K562 (cell line): ENCODE measurements at places on chromosomes 1 and 21. TPM values are rescaled to one million over a fixed set of nuclear protein-coding genes. Genes with fewer than 3 reads are reported as not detected.

ATP1A4 gene
- not detected in 2 replicates for total RNA-seq

FCRLB gene
- total RNA-seq: 2.4 and 3.1 TPM in 2 replicates

MFSD2A gene
- total RNA-seq: 0.18 and 0.33 TPM in 2 replicates

RHCE gene
- total RNA-seq: 11.2 and 12.6 TPM in 2 replicates

FAM151A gene
- total RNA-seq: not detected in 2 replicates

DNA sequence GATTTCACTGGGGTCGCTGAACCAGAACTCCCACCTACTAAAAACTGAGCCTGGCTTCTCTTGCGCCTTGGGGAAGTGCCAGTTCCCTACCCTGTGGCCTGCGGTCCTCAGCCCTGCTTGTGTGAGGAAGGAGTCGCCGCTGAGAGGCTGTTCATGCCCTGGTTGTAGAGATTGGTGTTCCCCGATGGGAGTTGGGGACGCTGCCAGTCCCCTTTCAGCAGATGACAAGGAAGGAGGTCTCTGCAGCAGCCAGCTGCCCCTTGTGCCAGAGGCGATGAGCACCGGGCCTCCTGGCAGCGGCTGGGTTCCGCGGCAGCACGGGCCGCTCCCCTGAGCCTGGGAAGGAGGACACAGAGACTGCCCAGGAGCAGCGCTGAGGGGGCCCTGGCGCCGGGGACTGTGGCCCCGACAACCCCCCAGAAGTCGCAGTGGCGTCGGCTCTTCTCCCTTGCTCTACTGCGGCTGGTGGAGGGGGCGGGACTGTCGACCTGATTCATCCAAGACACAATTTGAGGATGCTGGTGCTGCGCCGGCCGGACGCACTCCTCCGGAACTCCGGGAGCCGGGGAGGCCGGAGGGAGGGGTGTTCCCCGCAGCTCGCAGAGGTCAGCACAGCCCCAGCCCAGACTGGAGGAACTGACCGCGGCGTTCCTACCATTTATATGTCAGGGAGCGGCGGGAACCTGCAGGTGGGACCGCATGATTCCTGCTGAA is 12.0 kb upstream of the ADORA3 start:
- H3K4me3 ChIP-seq: no peak overlapping the region
- H3K36me3 ChIP-seq: no peaks in the 10 kb centered on the region
- no peak overlapping the region for H3K27ac ChIP-seq
- no peaks in the 10 kb centered on the region for H3K27me3 ChIP-seq

- no peaks in the 10 kb centered on the region for H3K4me1 ChIP-seq
- no peaks in the 10 kb centered on the region for H3K36me3 ChIP-seq
- H3K27me3 ChIP-seq: no peaks in the 10 kb centered on the region
- no peak overlapping the region for H3K4me3 ChIP-seq
- DNase-seq: no peak
Observed at GRCh38 chr1:80659161-80659560, 1141.6 kb upstream of the ADGRL2 start.

DNA sequence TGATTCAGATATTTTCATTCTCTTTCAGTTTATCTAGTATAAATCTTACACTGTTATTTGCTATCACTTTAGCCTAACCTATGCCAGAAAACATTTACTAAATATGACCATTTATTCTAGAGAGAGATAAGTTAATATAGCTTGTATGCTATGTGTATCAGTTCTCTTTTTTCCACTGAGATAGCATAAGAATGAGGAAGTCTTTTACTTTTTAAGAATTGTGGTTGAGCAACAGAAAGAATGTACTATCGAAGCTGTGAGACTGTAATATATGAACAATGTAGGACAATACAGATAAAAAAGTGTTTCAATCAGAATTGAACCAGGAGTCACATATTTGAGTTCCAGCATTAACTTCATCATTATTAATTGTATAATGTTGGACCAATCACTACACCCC is 479.9 kb upstream of the PLXNA2 start:
- no peak overlapping the region for H3K27ac ChIP-seq
- DNase-seq: no peak
- H3K4me3 ChIP-seq: no peak overlapping the region
- H3K4me1 ChIP-seq: no peaks in the 10 kb centered on the region

DNA sequence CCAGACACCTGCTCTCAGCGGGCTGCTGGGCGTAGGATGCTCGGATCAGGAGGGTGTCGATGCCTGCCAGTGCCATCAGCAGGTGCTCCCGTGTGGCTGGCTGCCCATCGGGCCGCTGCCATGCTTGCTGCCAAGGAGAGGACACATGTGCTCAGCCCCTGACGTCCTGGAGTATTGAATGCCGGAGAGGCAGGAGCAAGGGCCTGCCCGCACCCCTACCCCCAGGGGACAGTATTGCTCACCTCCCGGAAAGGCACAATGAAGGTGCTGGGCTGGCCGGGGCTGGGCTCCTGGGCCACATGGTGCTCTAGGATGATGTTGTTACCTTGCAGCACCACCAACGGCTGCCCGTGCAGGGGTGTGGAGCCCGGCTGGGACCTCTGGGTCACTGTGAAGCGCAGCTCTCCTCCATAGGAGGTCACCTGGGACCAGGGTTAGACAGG is 61.5 kb downstream of the HSPG2 start:
- H3K27ac ChIP-seq: no peak overlapping the region
- no peaks in the 10 kb centered on the region for H3K27me3 ChIP-seq
- H3K4me3 ChIP-seq: no peak overlapping the region
- H3K4me1 ChIP-seq: no peaks in the 10 kb centered on the region
- DNase-seq: no peak

- H3K27me3 ChIP-seq: peaks cover 8% of the 10 kb centered on the region; the same call in 1 of the 2 replicates
- peaks cover 7% of the 10 kb centered on the region; the same call in 1 of the 3 replicates for H3K36me3 ChIP-seq
- H3K4me3 ChIP-seq: peak overlapping the region; percentile 59; the same call in 1 of the 2 replicates
- no peak for DNase-seq
- H3K4me1 ChIP-seq: peaks cover 69% of the 10 kb centered on the region
Observed at GRCh38 chr1:155083865-155084721, 5.5 kb downstream of the EFNA3 start.

DNA sequence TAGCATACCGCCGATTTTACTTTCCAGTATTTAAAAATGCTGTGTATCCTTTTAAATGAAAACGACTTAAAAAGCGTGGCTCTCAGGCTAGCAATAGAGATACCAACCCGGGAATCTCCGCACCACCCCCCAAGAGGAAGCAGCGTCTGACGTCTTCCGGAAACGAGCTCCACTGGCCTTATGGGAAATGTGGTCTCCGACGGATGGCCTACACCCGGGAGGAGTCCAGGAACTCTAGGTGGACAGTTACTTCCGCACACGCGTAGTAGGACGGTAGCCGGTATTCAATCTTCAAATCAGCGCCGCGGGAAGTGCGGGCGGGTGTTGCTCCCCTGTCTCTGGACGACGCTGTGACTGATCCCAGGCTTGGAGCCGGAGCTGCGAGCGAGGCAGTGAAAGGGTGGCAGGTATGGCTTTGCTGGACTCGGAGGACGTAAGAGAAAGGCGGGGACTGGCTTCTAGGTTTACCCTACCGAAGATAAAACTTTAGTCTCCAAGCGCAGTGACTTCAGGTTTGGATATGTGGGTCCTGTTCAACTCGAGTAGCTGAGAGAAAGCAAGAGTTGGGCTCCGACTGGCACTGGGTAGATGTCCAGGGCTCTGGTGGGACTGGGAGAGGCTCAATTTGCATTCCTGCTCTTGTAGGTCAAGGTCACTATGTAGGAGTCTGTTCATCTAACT is at the start of gene ZNF684:
TSS of gene ZNF684 (plus strand) at position 257 of the 681 bp plus-strand sequence. CDS start 1,530 bp downstream, outside the sequence.
- no peaks in the 10 kb centered on the region for H3K4me1 ChIP-seq
- H3K27me3 ChIP-seq: no peaks in the 10 kb centered on the region
- H3K4me3 ChIP-seq: peak within 1 kb of the TSS; percentile 49
- H3K27ac ChIP-seq: peak within 1 kb of the TSS; percentile 69
- DNase-seq: peak; percentile 97

GRCh38 chr1:192535916-192536664 is 39.5 kb upstream of the RGS1 start:
- H3K36me3 ChIP-seq: no peaks in the 10 kb centered on the region
- H3K27ac ChIP-seq: no peak overlapping the region
- DNase-seq: no peak
- H3K4me3 ChIP-seq: no peak overlapping the region
- no peaks in the 10 kb centered on the region for H3K4me1 ChIP-seq
- H3K27me3 ChIP-seq: no peaks in the 10 kb centered on the region

GRCh38 chr1:13699510-13699909 is 478 bp upstream of the PRDM2 start:
- peaks cover 48% of the 10 kb centered on the region for H3K27me3 ChIP-seq
- no peak for DNase-seq
- no peak overlapping the region for H3K4me3 ChIP-seq
- no peak overlapping the region for H3K27ac ChIP-seq
